ENCODE measurements at places on chromosomes 2 and 18. TPM values are rescaled to one million over a fixed set of nuclear protein-coding genes. Genes with fewer than 3 reads are reported as not detected.

CROCC2 gene
- total RNA-seq: not detected

SPR gene
- total RNA-seq: 40.2 TPM

AFF3 gene
- 25.0 TPM for total RNA-seq

DNA sequence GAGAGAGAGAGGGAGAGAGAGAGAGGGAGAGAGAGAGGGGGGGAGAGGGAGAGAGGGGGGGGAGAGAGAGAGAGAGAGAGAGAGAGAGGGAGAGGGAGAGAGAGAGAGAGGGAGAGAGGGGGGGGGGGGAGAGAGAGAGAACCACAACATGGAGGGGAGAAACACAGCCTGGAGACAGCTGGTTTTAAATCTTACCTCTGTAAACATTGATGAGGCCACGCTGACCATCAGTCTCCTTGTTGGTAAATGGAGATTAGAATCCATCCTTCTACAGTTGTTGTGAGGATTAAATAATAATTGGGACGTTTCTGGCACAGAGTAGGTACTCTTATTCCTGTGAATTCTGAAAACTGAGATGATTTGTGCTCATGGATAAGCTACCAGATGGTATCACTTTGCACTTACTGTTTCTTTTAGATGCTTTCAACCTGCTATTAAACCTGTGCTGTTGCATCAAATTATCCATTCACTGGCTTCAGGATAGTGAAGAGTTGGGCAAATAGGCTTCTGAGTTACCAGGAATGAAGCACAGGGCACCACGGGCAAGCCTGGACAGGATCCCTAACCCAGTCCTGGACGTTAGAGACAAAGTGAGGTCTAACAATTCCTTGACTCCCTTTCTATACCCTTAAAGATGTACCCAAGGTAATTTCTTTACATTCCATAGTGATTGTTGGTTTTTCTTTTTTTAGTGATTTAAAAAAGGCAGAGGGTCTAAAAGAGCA, 318.1 kb downstream of the ZNF521 start:
- no peak for DNase-seq
- H3K27ac ChIP-seq: no peak overlapping the region
- no peaks in the 10 kb centered on the region for H3K4me1 ChIP-seq
- H3K4me3 ChIP-seq: no peak overlapping the region
- H3K27me3 ChIP-seq: no peaks in the 10 kb centered on the region
- H3K36me3 ChIP-seq: no peaks in the 10 kb centered on the region

DNA sequence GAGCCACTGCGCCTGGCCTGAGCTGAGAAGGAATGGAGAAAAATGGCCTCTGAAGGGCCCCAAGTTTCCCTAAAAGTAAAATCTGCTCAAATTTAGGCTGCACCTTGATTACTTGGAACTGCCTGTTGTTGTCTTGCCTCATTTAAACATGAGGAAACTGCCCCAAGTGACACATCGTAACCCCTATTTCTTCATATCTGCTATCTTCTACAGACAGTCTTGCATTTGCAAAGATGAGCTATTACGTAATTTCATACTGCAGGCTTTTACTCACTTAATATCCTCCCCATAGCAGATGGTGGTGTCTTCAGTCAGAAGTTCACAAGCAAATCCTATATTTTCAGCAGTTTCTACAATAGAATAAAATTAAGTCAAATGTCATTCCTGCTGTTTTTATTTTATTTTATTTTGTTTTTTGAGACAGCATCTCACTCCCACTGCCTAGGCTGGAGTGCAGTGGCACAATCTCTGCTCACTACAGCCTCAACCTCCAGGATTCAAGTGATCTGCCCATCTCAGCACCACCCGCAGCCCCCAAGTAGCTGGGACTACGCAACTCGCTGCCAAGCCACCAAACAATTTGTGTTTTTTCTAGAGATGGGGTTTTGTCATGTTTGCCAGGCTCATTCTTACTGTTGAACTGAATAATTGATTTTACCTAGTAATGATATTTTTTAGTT, 45.3 kb upstream of the NARS1 start:
- no peaks in the 10 kb centered on the region for H3K27me3 ChIP-seq
- H3K4me3 ChIP-seq: no peak overlapping the region
- peaks cover 19% of the 10 kb centered on the region for H3K36me3 ChIP-seq
- no peak for DNase-seq
- H3K27ac ChIP-seq: peak overlapping the region; percentile 46

DNA sequence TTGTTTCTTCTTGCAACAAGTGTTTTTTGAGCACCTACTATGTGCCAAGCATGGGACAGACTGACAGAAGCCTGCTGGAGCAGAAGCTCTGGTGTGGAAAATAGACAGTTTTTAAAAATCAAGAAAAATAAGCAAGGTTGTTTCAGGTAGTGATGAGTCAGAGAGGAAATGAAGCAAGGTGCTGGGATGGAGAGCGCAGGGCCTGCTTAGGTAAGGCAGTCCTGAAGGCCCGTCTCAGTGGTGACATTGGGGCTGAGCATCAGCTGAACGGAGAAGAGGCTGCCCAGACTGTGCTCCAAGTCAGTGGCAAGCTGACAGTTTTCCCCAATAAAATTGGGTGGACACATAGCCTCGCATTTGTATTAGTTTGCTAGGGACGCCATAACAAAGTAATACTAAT, 263.6 kb downstream of the SS18 start:
- peaks cover 10% of the 10 kb centered on the region for H3K4me1 ChIP-seq
- no peak overlapping the region for H3K4me3 ChIP-seq
- DNase-seq: no peak
- H3K36me3 ChIP-seq: no peaks in the 10 kb centered on the region

DNA sequence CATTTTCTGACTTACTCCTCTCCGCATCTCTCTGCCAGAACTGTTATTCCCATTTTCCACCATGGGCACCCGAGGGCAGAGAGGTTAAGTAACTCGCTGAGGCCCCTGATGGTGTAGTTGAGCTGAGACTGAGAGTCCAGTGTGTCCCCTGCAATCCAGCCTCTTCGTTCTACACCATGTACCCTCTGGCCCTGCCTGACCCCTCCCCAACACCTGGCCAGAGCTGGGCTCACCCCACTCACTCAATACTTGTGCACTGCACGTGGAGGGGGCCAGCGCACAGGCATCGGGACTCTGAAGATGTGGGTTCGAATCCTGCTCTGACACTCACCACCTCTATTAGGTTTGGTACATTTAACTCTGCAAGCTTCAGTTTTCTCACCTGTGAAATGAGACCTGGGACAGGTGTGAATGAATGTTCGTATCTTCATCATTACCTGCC, 24.3 kb upstream of the FOSL2 start:
- no peaks in the 10 kb centered on the region for H3K27me3 ChIP-seq
- no peaks in the 10 kb centered on the region for H3K36me3 ChIP-seq
- no peak overlapping the region for H3K27ac ChIP-seq
- H3K4me1 ChIP-seq: peaks cover 3% of the 10 kb centered on the region
- no peak for DNase-seq
- H3K4me3 ChIP-seq: no peak overlapping the region

DNA sequence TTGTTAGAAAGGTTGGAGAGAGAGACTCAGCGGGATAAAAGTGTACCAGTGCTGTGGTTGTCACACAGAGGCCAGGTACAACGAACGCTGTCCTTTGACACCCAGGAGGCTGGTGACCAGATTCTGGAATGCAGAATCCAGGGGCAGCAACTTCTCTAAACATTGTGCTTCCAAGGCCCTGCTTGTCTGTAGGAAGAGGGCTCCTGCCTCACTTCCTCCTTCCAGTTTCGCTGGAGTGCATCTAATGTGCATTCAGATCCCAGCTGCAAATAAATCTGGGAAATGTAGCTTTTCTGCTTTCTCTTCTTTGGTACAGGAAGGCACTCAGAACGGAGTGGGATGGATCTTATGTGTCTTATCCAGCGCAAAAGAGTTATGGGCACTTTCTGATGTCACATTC, 171.8 kb upstream of the ATP5MC3 start:
- H3K4me1 ChIP-seq: peaks cover 8% of the 10 kb centered on the region
- DNase-seq: no peak
- no peak overlapping the region for H3K27ac ChIP-seq
- H3K36me3 ChIP-seq: no peaks in the 10 kb centered on the region

DNA sequence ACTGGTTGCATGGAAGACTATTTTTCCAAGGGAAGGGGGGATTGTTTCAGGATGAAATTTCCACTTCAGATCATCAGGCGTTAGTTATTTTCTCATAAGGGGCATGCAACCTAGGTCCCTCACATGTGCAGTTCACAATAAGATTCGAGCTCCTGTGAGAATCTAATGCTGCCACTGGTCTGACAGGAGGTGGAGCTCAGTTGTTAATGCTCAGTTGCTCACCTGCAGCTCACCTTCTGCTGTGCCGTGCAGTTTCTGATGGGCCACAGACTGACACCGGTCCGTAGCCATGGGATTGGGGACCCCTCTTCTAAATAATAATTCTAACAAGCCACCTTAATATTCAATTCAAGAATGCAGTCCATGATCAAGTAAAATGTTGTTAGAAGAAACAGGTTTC, 34.9 kb downstream of the PLCL1 start:
- no peak for DNase-seq
- H3K36me3 ChIP-seq: no peaks in the 10 kb centered on the region
- H3K4me1 ChIP-seq: no peaks in the 10 kb centered on the region
- no peak overlapping the region for H3K4me3 ChIP-seq
- no peaks in the 10 kb centered on the region for H3K27me3 ChIP-seq
- no peak overlapping the region for H3K27ac ChIP-seq

- no peaks in the 10 kb centered on the region for H3K36me3 ChIP-seq
- H3K4me1 ChIP-seq: no peaks in the 10 kb centered on the region
- no peak overlapping the region for H3K4me3 ChIP-seq
- DNase-seq: no peak
- H3K27me3 ChIP-seq: no peaks in the 10 kb centered on the region
Observed at GRCh38 chr2:188452084-188452483, 160.4 kb downstream of the GULP1 start.

DNA sequence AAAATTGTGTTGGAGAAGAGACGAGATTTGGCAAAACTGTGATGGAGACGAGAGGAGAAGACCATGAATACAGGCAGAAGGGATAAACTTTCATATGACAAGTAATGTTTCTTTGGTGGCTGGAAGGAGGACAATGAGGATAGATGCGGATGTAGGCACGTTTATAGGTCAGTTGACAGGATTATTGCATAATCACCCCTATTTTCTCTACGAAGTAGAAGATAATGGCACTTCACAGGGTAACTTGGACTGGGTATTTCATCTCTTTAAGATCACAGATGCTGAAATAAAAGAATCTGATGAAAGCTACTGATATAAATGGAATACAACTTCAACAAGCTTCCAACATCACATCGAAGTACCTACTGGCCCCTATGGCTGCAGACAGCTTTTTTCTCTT, 81.0 kb downstream of the PLEKHM3 start:
- no peaks in the 10 kb centered on the region for H3K27me3 ChIP-seq
- H3K36me3 ChIP-seq: peaks cover 10% of the 10 kb centered on the region
- no peak overlapping the region for H3K27ac ChIP-seq

DNA sequence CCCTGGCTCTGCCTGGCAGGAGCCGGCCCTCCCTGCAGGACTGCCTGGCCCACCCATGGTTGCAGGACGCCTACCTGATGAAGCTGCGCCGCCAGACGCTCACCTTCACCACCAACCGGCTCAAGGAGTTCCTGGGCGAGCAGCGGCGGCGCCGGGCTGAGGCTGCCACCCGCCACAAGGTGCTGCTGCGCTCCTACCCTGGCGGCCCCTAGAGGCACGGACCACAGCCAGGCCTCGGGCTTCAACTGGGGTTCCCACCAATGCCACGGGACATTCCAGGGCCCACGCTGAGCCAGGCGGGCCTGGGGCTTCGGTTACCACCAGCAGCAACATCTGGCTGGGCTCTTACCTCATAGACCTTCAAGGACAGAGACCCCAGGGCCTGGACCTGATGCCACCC, 6.1 kb upstream of the GMPPA start:
- peaks cover 21% of the 10 kb centered on the region for H3K36me3 ChIP-seq
- DNase-seq: no peak
- H3K27me3 ChIP-seq: no peaks in the 10 kb centered on the region
- H3K4me3 ChIP-seq: no peak overlapping the region

DNA sequence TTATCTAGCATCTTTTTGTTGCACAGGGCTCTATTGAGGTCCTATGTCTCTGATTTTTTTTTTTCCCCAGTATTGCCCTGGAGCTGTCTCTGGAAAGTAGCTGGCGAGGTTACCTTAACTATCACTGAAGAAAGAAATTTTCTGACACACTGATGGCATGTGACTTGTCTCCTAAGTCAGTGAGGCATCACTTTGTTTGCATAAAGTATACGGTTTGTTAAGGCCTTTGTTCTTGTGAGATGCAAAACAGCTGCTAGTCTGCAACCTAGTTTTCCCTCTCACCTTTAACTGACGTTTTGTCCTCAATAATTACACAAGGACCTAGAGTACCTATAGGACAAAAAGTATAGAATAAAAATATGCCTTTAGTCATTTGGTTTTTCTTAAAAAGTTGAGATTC, 41.8 kb downstream of the UBXN4 start:
- DNase-seq: no peak
- no peak overlapping the region for H3K27ac ChIP-seq
- H3K4me3 ChIP-seq: no peak overlapping the region
- peaks cover 58% of the 10 kb centered on the region for H3K36me3 ChIP-seq
- H3K4me1 ChIP-seq: no peaks in the 10 kb centered on the region

Data from sigmoid colon (tissue), 7 donors.